ENCODE measurements at places on chromosomes 2 and 18.

DNA sequence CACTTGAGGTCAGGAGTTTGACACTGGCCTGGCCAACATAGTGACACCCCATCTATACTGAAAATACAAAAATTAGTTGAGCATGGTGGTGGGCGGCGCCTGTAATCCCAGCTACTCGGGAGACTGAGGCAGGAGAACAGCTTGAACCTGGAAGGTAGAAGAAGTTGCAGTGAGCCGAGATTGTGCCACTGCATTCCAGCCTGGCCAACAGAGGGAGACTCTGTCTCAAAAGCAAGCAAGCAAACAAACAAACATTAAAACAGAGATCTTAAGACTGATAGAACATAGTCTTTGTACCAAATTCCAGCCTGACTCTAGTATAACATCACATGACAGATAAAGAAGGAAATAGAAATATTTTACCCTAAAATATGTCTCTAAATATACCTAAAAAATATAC, 168.1 kb downstream of the PTPRM start:
- DNase-seq = no peak

- DNase-seq = no peak
Observed at GRCh38 chr18:57014772-57015413, 132.0 kb upstream of the BOD1L2 start.

- no peak for DNase-seq
Observed at GRCh38 chr2:15069149-15069548, 436.6 kb downstream of the LRATD1 start.

- DNase-seq = no peak
Observed at GRCh38 chr2:210727549-210727948, 171.2 kb downstream of the CPS1 start.

- DNase-seq = peak; percentile 46
Observed at GRCh38 chr2:29314816-29315571, 199.8 kb downstream of the CLIP4 start.

GRCh38 chr18:57624988-57625387, 3.4 kb upstream of the NARS1 start:
- DNase-seq = no peak

GRCh38 chr2:47405757-47406156, 2.8 kb downstream of the MSH2 start:
- no peak for DNase-seq

- no peak for DNase-seq
Observed at GRCh38 chr2:130389358-130389757, 33.5 kb downstream of the PTPN18 start.

DNA sequence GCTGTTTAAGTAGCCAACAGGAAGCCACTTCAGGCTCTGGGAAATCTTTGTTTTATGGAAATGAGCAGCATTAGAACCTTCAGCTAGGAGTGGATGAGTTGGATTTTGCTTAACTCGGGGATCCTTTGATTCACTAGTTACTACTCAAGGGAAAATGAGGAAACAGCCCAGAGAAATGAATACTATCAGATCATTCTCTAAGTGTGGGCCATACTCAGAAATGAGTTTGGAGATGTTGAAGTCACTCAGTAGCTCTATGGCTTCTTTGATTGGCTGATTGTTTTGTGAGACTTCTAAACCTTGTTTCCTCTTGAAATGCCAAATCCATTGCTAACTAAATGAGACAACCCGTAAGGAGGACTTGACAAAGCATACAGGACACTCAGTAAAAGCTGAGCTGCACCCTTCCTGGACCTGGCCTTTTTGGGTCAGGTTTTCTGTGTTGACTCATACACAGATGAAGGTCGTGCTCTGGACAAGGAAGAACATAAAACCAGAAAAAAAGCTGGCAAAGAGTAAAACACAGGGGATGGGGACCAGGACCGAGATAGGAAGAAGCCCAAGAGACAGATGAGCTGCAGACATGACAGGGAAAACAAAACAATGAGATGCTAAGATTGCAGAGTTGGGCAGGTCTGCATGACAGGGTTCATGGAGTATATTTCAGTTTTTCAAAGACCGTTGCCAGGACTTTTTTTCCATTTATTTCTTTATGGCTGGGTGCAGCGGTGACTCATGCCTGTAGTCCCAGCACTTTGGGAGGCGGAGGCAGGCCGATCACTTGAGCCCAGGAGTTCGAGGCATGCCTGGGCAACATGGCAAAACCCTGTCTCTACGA, 41.6 kb downstream of the INO80C start:
- no peak for DNase-seq

GRCh38 chr2:139142252-139142880, 362.2 kb upstream of the NXPH2 start:
- DNase-seq = no peak

- DNase-seq = no peak
Observed at GRCh38 chr2:169480079-169480465, 778 bp downstream of the BBS5 start.

DNA sequence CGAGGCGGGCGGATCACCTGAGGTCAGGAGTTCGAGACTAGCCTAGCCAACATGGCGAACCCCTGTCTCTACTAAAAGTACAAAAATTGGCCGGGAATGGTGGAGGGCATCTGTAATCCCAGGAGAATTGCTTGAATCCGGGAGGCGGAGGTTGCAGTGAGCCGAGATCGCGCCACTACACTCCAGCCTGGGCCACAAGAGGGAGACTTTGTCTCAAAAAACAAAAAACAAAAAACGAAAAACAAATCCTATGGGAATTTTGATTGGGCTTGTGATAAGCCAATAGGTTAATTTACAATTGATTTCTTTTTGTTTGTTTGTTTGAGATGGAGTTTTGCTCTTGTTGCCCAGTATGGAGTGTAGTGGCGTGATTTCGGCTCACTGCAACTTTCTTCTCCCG, 24.2 kb upstream of the TOGARAM2 start:
- DNase-seq = no peak

GRCh38 chr2:208320686-208321085, 54.6 kb downstream of the PIKFYVE start:
- no peak for DNase-seq

DNA sequence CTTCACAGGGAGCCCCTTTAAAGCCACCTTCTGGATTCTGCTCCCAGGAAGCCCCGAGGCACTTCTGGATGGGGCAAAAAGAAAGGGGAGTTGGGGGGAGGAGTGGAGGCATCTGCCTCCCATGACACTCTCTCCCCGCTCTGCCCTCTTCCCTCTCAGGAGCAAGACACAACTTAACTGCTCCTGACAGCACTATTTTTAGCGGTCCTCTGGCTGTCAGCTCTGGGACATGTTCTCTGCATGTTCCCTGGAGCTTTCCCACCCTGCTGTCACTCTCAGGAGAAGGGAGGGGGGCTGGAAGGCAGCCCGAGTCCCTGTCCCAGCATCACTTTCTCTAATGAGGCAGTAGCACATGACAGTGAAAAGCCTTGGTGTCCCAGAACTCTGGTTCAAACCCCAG, 32.3 kb downstream of the PLB1 start:
- no peak for DNase-seq

DNA sequence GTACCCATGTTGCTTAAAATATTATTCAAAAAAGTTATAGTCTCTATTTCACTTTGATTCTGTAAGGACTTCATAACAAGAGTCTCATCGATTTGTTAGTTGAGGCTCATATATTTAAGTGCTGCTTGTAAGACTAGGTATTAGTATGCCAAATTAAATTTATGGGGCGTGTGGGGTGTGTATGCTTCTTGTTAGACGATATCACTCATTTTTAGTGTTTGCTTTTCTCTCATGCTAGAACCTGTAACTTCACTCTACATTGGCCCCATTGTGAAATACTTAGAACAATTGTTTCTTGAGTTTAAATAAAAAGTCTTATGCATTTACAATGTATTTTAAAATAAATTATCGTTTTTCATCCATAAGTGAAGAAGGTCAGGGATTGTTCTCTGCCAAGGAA, 63.6 kb downstream of the CTNNA2 start:
- no peak for DNase-seq

GRCh38 chr2:99710721-99711120, 220.9 kb upstream of the REV1 start:
- DNase-seq = no peak

DNA sequence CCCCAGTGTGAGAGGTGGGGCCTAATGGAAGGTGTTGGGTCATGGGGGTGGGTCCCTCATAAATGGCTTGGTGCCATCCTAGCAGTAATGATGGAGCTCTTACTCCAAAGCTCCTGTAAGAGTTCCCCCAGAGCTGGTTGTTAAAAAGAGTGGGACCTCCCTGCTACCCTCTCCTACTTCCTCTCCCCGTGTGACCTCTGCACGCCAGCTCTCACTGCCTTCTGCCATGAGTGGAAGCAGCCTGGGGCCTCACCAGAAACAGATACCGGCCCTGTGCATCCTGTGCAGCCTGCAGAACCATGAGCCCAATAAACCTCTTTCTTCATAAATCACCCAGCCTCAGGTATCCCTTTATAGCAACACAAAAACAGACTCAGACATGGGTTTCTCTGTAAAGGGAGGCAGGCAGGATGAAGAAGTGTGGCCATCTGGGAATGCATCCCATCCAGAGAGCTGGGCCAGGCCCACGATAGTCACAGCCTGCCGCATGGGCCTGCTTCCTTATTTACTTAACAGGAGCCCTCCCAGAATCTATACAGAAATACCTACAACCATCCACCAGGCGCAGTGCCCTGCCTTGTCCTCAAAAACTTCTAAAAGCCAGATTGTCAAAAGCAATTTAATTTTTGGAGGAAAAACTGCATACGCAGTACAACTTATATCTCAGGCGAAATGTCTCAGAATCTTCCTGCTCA, 7.5 kb downstream of the PRLH start:
- DNase-seq = no peak
